ENCODE measurements at places on chromosomes 11 and 22. TPM values are rescaled to one million over a fixed set of nuclear protein-coding genes. Genes with fewer than 3 reads are reported as not detected.

The BTBD18 gene
- total RNA-seq = not detected

The OR51Q1 gene
- total RNA-seq = not detected

The NNMT gene
- 61.5 TPM for total RNA-seq

GRCh38 chr11:124644426-124645280 is 22.0 kb downstream of the TBRG1 start:
- H3K4me3 ChIP-seq = no peak overlapping the region
- H3K27ac ChIP-seq = no peak overlapping the region

GRCh38 chr22:36727110-36727509 is 23.6 kb upstream of the CACNG2 start:
- DNase-seq = no peak
- H3K4me3 ChIP-seq = no peak overlapping the region
- no peaks in the 10 kb centered on the region for H3K4me1 ChIP-seq
- no peaks in the 10 kb centered on the region for H3K36me3 ChIP-seq
- H3K27me3 ChIP-seq = peaks cover 14% of the 10 kb centered on the region

DNA sequence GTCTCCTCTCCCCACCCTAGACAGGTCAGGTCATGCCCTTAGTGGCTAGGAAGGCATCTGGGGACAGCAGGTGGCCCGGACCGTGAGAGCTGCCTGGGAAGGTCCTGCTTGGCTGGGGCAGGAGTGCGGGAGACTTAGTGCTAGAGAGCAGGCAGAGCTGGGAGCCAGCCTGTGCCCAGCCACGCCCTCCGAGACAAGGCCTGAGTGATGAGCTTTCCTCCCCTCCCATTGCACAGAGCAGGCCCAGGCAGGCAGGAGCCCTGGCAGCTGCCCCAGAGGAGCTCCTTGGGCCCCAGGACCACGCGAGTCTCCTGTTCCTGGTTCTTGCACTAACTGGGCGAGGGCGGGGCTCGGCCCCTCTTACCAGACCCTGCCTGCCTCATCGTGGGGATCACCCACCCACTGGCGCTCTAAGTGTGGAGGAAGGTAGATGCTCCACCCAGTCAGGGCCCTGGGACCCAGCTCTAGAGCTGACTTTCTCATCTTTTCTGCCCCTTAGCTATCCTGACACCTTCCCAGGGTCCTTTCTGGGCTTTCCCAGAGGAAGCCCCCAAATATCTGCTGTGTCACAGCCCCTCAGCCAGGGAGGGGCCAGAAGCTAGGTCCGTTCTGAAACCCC is 44.9 kb downstream of the MACROD1 start:
- peaks cover 33% of the 10 kb centered on the region for H3K4me1 ChIP-seq
- no peak overlapping the region for H3K27ac ChIP-seq
- H3K4me3 ChIP-seq = no peak overlapping the region
- H3K27me3 ChIP-seq = no peaks in the 10 kb centered on the region
- peak; percentile 51 for DNase-seq

Data from muscle of leg (tissue), 16 donors.